ENCODE measurements at places on chromosomes 3 and 15.

DNA sequence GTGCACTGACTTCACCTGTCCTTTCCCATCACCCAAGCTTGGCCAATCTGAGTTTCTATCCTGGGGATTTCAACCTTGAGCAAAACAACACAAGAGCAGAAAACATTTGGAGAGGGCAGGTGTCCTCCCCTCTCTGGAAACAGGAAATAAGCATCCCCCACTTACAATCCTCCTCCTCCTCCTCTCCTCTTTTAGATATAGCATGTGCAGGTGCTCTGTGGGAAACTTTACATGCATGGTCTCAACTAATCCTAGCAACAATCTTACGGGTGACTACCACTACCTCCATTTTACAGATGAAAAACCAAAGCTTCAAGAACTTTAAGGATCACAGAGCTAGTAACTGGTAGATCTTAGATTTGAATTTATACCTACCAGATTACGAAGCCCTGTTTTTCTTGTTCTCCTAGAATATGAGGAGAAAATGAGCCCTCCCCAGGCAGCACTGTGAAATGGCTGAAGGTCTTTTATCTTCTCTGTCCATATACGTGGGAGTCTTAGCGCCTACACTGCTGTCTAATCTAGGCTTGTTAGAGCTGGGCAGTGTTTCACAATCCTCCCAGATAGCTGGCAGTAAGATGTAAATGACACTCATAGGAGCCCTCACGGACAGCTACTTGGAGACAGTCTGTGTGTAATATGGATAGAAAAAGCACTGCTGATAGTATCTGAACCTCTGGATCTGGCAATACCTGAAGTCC, 301.2 kb upstream of the PROK2 start:
- DNase-seq = no peak

DNA sequence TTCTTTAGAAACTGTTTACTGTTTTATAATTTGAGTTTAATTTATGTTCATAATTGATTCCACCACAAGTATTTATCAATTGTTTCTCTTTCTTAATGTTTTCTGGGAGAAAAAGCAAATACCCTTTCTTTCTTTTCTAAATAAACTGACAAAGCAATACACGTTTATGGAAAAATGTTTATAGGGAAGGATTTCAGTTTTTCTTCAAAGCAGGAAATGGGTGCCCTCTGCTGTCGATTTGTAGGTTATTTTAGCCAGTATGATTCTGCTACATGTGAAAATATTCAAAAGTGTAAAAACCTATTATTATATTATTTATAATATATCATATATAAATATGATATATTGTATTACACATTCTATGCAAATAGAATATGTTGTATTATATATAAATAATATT, 921.0 kb upstream of the ROBO1 start:
- DNase-seq = no peak

GRCh38 chr15:28084547-28084946, 14.6 kb downstream of the OCA2 start:
- no peak for DNase-seq

DNA sequence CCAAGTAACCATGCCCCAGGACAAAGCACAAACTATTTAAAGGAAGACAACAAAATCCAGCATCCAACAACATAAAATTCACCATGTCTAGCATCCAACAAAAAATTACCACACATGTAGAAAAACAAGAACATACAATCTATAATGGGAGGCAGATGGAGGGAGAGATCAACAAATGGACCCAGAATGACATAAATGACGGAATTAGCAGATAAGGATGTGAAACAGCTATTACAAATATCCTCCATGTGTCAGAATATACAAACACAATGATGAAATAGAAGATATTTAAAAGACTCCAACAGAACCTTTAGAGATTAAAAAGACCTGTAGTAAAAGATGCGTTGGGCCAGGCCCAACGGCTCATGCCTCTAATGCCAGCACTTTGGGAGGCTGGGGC, 10.8 kb downstream of the LYSMD4 start:
- DNase-seq = no peak

DNA sequence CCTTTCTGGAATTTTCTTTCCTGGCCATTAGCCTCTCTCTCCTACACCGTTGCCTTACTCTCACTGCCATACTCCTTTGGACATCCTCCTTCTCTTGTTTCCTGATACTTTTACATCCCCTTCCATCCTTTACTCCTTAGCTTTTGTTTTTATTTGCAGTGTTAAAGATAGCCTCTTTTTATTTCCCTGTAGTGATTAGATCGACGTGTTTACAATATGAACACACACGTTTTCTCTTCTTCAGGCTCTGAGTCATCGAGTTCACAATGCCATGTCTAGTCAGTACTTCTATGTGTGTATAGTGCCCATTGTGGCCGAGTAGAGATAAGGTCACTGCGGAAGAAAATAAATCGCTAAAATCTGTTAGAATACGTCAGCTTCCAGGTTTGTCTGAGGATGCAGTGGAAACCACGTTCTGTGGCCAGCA, 208.5 kb downstream of the LPP start:
- no peak for DNase-seq

- no peak for DNase-seq
These were observed 734.5 kb downstream of the ZPLD1 start for GRCh38 chr3:103169289-103169688.

Measured in NCI-H524 treated with DMSO at 0.1 percent for 48 hours (cell line).